ENCODE measurements at places on chromosomes 16 and 17.

DNA sequence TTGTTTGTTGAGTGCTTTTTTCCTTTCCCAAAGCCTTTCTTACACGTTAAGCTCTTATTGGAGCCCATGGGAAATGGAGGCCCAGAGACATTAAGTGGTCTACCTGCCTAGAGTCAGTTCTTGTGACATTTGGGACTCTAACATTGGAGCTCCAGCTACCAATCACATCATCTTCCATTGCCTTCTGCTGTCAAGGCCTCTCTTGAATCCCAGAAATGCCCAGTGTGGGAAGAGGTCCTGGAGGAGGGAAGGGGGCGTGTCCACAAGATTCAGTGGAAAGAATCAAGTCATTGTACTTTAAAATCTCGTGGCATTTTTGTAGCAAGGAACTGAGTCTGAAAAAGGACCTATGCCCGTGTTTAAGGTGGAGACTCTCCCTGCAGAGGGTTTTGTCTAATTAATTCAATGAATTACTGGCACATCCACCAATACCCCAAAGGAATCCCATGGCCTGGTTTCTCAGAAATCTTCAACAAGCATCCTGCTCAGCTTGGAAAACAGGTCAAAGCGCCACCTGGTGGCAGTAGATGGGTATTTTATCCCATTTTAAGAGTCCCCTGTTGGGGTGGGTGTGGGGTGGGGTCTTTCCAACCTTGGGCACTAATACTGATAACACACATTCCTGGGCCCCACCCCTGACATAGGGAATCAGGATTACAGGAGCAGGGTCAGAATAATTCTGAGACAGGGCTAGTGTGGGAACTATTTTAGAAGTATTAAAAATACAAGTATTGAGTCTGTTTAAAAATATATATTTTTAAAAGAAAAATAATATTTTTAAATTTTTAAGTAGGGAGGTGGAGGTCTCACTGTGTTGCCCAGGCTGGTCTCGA lies 24.6 kb downstream of the GPT2 start:
- peak; percentile 75 for DNase-seq

GRCh38 chr16:54072237-54072636 lies 214.3 kb downstream of the IRX3 start:
- DNase-seq: no peak

- no peak for DNase-seq
Measured at GRCh38 chr16:22683730-22684573, 130.0 kb upstream of the HS3ST2 start.

DNA sequence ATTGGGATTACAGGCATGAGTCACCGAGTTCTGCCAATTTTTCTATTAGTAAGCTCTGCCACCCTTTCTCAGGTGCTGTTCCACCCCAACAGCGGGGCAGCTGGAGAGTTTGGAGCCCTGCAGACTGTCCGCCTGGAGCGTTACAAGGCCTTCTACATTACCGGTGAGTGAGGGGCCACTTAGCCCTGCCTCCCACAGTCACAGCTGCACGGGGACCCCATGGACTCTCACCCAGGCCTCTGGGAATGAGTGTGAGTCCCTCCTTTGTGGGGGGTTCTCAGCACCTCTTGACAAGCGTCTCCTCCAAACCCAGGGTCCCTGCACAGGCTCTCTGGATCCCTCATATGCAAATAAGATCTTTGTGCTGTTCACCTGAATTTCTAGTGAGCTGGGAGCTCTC lies 56.0 kb downstream of the WIPI1 start:
- DNase-seq: no peak

GRCh38 chr17:15341385-15341849 lies at the start of gene TEKT3:
TSS of gene TEKT3 (minus strand) at chr17:15341597. CDS start at chr17:15331585, 10,012 bp downstream.
- peak; percentile 57 for DNase-seq

GRCh38 chr16:79009896-79010295 lies 590.6 kb downstream of the MAF start:
- no peak for DNase-seq

- DNase-seq: no peak
Measured at GRCh38 chr17:68052810-68053209, 17.3 kb downstream of the KPNA2 start.

- peak; percentile 47 for DNase-seq
Measured at GRCh38 chr16:85746460-85747215, 4.3 kb downstream of the C16orf74 start.

DNA sequence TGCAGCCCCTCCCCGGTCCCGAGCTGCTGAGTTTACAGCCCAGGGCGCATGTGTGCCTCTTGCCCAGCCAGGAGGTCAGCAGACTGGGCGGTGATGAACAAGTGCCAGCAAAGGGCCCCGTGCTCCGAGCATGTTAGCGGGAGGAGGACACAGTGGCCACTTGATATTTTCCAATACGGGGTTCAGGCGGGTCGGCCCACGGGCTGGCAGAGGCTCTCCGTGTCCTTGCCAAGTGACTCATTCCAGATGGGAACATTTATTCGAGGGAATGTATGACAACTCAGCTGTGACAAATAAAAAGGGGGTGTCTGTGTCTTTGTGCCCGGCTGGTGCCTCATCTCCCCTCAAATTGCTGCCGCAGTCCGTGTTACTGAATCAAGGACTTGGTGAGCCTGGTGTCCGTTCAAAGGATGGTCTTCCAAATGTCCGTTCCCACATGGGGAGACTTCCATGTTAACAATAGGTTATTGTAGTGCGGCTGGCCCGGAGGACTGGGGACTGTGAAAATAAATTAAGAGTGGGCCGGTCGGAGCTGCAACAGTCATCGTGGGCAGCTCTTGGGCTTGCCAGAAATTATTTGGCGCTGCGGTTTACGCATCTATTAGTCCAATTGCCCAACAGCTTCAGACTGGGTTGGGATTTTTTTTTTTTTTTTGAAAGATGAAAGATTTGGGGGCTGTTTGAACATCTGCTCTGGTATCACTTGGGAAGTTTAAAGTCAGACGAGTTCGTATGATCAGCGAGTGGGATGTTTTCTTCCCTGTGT lies 174.0 kb upstream of the CIBAR2 start:
- DNase-seq: peak; percentile 51
